ENCODE measurements at places on chromosomes 6 and 20.
A peak's percentile ranks its signal among the peaks of the same experiment; 100 is the strongest.

GRCh38 chr6:158284007-158284875, 28.0 kb upstream of the TULP4 start:
- peak; percentile 83 for DNase-seq

- no peak for DNase-seq
These were observed 1168.4 kb upstream of the CITED2 start for GRCh38 chr6:140542863-140543262.

- DNase-seq = no peak
These were observed 46.5 kb upstream of the IFNGR1 start for GRCh38 chr6:137265561-137266308.

- DNase-seq = no peak
These were observed 56.9 kb downstream of the KCNK5 start for GRCh38 chr6:39172377-39172757.

DNA sequence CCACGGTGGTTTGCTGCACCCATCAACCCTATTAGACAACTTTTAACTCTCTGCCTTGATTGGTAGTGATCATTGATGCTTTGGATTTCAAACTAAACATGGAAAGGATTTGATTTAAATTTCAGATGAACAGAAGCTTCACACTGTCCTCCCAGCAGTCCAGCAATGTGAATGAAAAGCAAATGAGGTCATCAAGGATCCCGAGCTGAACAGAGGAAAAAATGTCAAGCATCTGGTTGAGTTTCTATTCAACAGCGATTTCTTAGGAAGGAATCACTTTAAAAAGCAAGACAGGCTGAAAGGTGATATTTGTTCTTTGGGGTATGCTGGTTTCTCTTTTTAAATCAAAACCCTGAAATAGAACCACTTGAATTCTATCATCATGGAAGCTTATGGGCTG, 10.6 kb upstream of the SAMD3 start:
- DNase-seq = peak; percentile 35

DNA sequence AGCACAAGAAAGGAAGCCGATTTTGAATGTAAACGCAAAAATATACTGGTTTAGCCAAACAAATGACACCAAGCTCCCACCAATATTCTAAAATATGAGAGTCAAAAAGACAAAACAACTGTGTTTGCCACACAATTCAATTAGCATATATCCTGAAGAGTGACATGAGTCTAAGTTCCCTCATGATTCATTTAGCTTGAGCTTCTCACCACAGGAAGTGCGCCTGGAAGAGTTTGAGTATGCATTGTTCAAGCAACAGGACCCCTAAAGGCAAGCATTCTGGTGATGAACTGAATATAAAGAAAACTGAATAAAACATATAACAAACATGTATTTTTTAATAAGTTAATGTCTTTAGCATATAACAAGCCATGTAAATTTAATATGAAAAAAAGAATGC, 115.2 kb upstream of the RUNX2 start:
- DNase-seq = peak; percentile 69

- DNase-seq = no peak
These were observed 37.1 kb upstream of the PMEPA1 start for GRCh38 chr20:57746832-57747404.

- peak; percentile 35 for DNase-seq
These were observed 11.7 kb upstream of the PRIM2 start for GRCh38 chr6:57305761-57306160.

DNA sequence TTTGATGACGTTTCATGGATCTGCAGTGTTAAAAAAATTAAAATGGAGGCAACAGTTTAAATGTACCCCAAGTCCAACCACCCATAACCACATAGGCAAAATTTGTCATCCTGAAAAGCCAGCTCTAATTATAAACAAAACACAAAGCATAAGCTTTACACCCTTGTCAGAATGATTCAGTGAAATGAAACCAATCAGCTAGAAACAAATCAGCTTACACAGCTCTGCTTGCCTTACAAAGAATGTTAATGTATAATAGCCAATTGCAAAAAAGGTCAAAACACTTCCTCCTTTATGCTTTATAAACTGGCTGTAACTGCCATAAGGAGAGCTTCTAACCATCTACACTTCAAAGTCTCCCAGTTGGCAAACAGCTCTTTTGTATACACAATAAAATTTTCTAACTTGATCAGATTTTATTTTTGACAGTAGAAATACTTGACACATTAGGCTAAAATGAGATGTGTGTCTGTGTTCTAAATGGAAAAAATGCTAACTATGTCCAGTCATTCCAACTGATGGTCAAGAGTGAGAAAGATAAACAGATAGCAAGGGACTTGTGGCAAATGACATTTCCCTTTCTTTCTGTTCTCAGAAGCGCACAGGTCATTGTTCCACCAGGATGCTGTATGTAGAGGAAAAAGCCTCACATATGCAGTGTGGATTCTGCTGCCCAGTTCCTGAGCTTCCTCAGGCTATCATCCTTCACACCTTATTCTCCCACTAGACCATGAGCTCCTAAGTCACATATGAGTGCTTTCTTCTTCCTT, 344.3 kb upstream of the ID4 start:
- peak; percentile 44 for DNase-seq

DNA sequence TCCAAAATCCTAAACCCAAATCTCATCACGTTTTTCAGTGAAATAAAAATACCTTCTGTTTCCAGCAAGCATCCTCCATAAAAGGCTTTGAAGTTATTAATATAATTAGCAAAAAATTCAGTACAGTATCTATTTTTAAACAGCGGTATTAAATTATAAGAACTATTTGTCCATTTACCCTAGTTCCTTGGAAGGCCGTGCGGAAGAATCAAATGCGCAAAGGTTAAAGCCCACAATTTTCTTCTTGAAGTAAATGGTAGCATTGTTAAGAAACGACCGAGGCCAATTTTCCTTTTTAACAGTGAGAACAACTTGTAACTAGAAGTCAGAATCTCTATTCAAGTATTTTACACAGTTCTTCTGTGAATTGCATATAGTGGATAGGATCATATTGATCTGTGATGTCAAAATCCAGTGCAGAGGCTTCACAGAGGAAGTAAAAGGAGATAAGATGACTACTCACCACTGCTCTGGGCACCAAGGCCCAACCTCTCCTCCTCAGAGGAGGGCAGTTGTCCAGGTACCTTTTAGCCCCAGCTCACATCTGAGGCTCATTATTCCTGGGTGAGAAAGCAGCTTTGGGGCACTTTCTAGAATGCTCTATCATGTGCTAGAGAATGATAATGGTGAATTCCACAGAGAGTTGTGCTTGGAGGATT, 36.3 kb downstream of the TNFAIP3 start:
- DNase-seq = no peak
